PC-9 (cell line): ENCODE measurements at places on chromosomes 16 and 17. TPM values are rescaled to one million over a fixed set of nuclear protein-coding genes. Genes with fewer than 3 reads are reported as not detected.

DNA sequence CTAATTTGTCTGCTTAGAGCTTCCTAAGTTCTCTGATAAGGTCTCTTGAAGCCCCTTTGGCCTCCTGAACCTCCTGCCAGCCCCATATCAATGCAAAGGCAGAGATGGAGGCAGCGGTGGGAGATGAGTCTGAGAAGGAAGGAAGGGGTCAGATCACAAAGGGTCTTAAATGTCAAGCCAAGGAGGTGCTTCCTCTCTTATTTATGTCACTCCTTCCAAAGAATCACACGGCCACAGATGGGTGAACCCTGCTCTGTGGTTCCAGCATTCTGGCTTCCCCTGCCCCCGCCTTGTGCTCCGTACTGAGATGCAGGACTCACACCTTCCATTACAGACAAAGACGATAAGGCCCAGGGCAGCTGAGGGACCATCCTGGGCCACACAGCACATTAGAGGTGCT lies 96.3 kb downstream of the GSG1L start:
- no peak for DNase-seq
- peaks cover 47% of the 10 kb centered on the region for H3K27me3 ChIP-seq
- H3K4me3 ChIP-seq, result no peak overlapping the region
- H3K27ac ChIP-seq, result no peak overlapping the region
- H3K36me3 ChIP-seq, result no peaks in the 10 kb centered on the region

DNA sequence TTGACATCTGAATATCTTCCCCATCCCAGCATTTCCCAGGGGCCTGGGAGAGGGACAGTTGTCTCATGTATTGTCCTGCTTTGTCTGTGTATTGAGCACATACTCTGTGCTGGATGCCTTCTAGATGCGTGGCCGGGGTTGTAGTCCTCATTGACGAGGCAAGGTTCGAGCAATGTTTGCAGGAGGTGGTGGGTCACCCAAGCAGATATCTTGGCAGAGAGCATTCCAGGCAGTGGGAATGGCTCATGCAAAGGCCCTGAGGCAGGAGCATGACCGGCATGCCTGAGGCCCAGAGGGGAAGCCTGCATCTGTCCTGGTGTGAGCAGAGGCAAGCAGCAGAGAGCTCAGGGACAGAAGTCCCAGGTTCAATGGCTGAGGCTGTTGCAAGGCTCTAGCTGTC lies 17.5 kb downstream of the KRT33A start:
- H3K36me3 ChIP-seq, result no peaks in the 10 kb centered on the region
- H3K27ac ChIP-seq, result no peak overlapping the region
- H3K4me3 ChIP-seq, result no peak overlapping the region
- H3K4me1 ChIP-seq, result peaks cover 20% of the 10 kb centered on the region

DNA sequence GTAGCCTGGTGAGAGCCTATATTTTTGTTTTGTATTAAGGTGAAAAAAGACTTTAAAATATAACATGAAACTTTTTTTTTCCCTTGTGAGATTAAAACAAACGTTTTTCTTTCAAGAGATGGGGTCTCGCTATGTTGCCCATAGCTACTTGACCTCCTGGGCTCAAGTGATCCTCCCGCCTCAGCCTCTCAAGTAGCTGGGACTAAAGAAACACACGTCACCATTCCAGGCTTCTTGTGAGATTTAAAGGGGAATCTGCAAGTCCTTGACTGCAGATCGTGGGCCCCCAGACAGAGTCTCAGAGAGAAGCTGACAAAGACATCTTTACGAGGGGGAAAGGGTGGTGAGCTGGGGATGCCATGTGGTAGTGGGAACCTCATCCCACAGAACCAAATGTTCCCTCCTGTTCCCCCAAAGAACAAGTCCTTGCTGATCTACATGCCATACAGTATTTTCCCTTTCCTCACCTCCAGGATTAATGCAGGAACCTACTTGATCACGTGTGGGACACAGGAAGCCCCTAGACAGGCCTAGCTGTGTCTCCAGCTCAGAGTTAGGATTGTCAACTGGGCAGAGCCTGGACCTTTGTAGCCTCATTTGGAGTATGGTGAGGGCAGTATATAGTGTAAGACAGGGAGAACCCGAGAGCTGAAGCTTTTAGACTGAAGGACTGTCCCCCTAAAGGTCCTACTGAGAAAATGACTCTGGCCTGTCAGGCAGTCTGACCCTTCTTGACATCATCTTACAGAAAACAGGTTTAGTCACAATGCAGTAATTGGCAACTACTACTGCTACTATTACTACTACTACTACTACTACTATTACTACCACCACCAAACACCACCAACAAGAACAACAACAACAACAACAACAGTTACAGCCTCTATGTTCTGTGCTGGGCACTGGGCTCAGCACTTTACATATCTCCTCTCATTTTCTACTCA lies 4.1 kb downstream of the MAP3K14 start:
- peaks cover 74% of the 10 kb centered on the region for H3K4me1 ChIP-seq
- peak overlapping the region; percentile 40 for H3K4me3 ChIP-seq
- DNase-seq, result no peak

- no peak overlapping the region for H3K27ac ChIP-seq
- H3K36me3 ChIP-seq, result no peaks in the 10 kb centered on the region
- H3K27me3 ChIP-seq, result no peaks in the 10 kb centered on the region
- no peaks in the 10 kb centered on the region for H3K4me1 ChIP-seq
Measured at GRCh38 chr17:82390015-82390859, 18.7 kb downstream of the UTS2R start.

GRCh38 chr17:32007463-32008298 lies 498 bp downstream of the LRRC37B start:
- peaks cover 9% of the 10 kb centered on the region; the same call in 1 of the 2 replicates for H3K4me1 ChIP-seq
- H3K27me3 ChIP-seq, result no peaks in the 10 kb centered on the region
- no peak overlapping the region for H3K27ac ChIP-seq
- peak overlapping the region; percentile 86 for H3K4me3 ChIP-seq
- H3K36me3 ChIP-seq, result no peaks in the 10 kb centered on the region

DNA sequence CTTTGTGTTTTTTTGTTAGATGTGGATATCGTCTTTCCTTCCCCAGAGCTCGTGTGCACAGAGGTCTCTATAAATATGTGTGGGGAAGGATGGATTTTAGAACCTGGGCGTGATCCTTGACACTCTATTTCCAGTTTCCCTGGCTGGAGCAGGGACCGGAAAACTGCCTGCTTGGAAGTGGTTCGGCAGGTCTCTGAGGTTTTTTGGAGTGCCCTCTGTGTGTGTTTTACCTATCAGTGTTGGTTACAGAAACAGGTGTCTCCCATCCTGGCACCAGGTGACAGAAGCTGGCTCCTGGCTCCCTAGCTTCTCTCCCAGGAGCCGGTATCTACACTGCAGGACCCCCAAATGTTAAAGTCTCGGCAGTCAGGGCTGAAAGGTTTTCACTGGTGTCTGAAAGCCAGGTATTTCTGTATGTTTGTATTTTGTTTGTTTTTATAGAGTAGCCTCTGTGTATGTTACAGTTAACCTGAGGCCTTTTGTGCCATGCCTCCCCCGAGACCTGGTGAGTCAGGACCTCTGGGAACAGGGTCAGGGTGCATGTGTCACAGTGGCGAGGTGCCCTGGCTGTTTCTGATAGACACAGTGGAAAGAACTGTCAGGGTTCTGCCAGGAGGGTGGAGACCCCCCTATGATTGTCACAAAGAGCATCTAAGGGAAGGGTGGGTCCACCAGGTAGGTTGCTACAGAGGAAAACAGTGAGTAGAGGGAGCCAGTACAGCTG lies 31.3 kb downstream of the ZC3H18 start:
- DNase-seq, result no peak
- no peak overlapping the region for H3K27ac ChIP-seq
- no peak overlapping the region for H3K4me3 ChIP-seq
- H3K36me3 ChIP-seq, result 0 out of 2 replicates have a peak, but pooled peaks cover 9% of the 10 kb centered on the region
- no peaks in the 10 kb centered on the region for H3K27me3 ChIP-seq

GRCh38 chr17:45857977-45858708 lies 13.5 kb downstream of the SPPL2C start:
- peaks cover 79% of the 10 kb centered on the region for H3K27me3 ChIP-seq
- DNase-seq, result peak; percentile 30
- no peaks in the 10 kb centered on the region for H3K4me1 ChIP-seq
- H3K4me3 ChIP-seq, result no peak overlapping the region
- H3K27ac ChIP-seq, result no peak overlapping the region

DNA sequence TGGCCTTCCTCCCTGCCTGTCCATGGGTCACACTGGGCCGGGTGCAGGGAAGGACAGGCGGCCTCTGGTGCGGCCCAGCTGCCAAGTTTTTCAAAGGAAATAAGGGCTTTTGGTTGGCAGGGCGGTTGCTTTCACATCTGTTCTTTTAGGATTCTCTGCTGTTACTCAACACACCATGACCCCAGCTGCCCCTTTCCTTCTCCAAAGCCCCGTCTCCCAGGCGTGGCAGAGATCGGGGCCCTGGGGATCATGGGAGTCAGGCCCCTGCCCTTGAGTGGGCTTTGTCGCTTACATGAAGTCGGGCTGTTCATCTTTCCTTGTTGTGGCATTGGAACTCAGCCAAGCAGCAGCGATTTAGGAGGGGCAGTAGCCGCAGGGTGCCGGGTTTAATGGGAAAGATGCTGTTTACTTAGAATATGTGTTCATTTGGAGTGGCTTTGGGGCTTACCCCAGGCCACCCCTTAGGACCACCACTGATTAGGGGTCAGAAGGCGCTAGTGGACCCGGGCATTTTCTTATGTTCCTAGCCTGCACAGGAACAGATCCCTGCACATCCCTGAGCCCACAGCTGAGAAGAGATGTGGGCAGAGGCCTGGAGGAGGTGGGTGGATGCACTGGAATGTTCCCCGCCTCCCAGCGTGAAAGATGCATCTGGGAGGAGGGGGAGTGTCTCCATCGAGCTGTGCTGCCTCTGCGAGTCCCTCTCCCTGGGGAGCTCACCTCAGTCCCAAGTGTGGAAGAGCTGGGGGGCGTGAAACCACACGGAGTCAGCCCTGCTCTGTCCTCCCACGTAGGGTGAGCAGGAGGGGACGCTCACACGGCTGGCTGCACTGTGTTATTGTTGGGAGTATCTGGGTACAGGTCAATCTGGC lies 6.8 kb upstream of the ADCY7 start:
- H3K4me1 ChIP-seq, result peaks cover 7% of the 10 kb centered on the region; the same call in 1 of the 2 replicates
- no peaks in the 10 kb centered on the region for H3K36me3 ChIP-seq
- no peak overlapping the region for H3K4me3 ChIP-seq
- no peak for DNase-seq

DNA sequence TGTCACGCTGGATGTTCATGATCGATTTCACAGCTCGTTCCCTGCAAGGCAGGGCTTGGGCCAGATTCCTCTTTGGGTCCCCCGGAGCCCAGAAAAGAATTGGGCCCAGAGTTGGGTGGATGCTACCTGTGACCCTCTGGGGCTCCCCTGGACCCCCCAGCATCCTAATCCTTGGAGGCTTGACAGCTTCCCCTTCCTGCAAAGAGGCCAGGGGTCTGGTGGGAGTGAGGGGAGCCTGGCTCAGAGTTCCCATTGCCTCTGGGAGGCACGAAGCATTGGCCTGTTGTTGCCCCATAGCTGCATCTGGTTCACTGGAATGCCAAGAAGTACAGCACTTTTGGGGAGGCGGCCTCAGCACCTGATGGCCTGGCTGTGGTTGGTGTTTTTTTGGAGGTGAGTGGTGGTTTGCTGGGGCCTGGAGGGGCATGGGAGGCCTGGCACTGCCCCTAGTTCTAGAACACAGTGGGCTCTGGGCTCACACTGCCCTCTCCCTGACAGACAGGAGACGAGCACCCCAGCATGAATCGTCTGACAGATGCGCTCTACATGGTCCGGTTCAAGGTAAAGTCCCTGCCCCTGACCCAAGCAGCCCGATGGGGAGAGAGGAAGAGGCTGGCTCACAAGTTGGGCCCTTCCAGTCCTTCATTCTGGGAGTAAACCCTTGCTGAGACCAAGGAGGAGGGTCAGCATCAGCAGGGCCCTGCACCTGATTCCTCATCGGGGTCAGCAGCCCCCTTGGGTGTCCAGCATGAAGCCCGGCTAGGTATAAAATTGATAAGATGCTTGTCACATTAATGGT lies 7.2 kb downstream of the CA7 start:
- no peaks in the 10 kb centered on the region for H3K27me3 ChIP-seq
- H3K4me1 ChIP-seq, result no peaks in the 10 kb centered on the region
- no peaks in the 10 kb centered on the region for H3K36me3 ChIP-seq
- H3K4me3 ChIP-seq, result no peak overlapping the region
- no peak for DNase-seq

DNA sequence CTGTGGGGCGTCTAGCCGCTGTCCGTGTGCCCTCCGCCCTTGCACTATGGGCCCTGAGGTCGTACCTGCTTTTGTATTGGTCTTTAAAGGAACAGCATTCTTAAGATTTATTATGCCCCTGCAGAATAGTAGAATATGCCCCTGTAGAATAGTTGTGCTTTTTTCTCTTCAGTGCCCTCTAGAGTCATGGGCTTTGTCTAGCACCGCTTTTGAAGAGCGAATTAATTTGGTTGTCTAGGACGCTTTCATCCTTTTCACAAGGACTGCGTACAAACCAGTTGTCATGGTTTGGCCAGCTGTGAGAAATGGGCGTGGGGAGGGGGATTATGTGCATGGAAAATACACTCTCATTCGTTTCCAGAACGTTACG lies 621 bp downstream of the CEP95 start:
- DNase-seq, result peak; percentile 61
- H3K27ac ChIP-seq, result peak overlapping the region; percentile 98
- H3K4me3 ChIP-seq, result peak overlapping the region; percentile 100
- peaks cover 30% of the 10 kb centered on the region for H3K4me1 ChIP-seq
- no peaks in the 10 kb centered on the region for H3K27me3 ChIP-seq

GRCh38 chr17:40366076-40366860 lies 1.7 kb upstream of the GJD3 start:
- H3K4me3 ChIP-seq, result no peak overlapping the region
- H3K27ac ChIP-seq, result no peak overlapping the region
- H3K4me1 ChIP-seq, result no peaks in the 10 kb centered on the region; the same call in 1 of the 2 replicates

- no peaks in the 10 kb centered on the region for H3K4me1 ChIP-seq
- no peak overlapping the region for H3K27ac ChIP-seq
- no peaks in the 10 kb centered on the region for H3K27me3 ChIP-seq
Measured at GRCh38 chr17:68006797-68007196, 10.5 kb upstream of the C17orf58 start.

DNA sequence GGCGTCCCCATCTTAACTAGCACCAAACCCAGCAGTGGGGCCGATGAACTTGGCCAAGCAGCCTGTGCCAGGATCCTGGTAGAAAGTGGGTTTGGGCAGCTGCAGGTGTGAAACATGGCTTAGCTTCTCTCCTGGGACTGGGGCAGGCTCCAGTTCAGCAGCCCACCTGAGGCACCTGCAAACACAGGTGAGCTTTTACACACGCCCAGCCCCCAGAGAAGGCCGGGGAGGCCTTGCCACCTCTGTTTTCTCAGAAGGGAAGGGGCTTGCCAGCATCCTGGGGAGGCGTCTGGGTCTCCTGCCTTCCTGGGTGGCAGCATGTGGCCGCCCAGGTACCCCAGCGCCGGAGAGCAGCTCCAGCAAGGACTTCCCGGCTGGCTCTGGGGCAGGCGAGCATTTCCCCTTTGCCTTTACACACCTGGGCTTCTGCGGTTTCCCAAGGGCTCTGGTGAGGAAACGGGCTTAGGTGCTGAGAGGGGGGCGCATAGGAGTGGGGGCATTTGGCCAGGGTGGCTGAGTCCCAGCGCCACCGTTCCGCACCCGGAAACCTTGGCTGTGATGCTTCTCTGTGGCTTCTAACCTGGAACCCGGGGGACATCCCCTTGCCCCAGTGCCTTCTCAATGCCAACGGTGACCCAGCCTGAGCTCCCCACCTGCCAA lies 81.6 kb upstream of the CBX4 start:
- H3K27ac ChIP-seq, result no peak overlapping the region
- no peak for DNase-seq
- no peaks in the 10 kb centered on the region for H3K36me3 ChIP-seq
- no peak overlapping the region for H3K4me3 ChIP-seq

- H3K27me3 ChIP-seq, result no peaks in the 10 kb centered on the region
- H3K36me3 ChIP-seq, result no peaks in the 10 kb centered on the region
- no peaks in the 10 kb centered on the region for H3K4me1 ChIP-seq
Measured at GRCh38 chr16:48099455-48099854, 56.3 kb downstream of the ABCC12 start.

- DNase-seq, result peak; percentile 100
- peaks cover 60% of the 10 kb centered on the region for H3K4me1 ChIP-seq
- peak overlapping the region; percentile 63 for H3K27ac ChIP-seq
- peak overlapping the region; percentile 33; the same call in 1 of the 2 replicates for H3K4me3 ChIP-seq
- no peaks in the 10 kb centered on the region for H3K36me3 ChIP-seq
Measured at GRCh38 chr16:31138621-31139578, 3.4 kb upstream of the PRSS8 start.

The MYH11 gene
- total RNA-seq, result 0.11 and 0.43 TPM in 2 replicates

The TVP23A gene
- total RNA-seq, result not detected in 2 replicates
